ENCODE measurements at places on chromosomes 12 and 14. TPM values are rescaled to one million over a fixed set of nuclear protein-coding genes. Genes with fewer than 3 reads are reported as not detected.

GRCh38 chr14:82251494-82251893, 717.8 kb upstream of the SEL1L start:
- no peak for DNase-seq

GRCh38 chr14:20412411-20412810, 890 bp downstream of the TEP1 start:
- DNase-seq = no peak

- no peak for DNase-seq
These were observed 206.6 kb upstream of the RTL1 start for GRCh38 chr14:101109981-101110728.

DNA sequence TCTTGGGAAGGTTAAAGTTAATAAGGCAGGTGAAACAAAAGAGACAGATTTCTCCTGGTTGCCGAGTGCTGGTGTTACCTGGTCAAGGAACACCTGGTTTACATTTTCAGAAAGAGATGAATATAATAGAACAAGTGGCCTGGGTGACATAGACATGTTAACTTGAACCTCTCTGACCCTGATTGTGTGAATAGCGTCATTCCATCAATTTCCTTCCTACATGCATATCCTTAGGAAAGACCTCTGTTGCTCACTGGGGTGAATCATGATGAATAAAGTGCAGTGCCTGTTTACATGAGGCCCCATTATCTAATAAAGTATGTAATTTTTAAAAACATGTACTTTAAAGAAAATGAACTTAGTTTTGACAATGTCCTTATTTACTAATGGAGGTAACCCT, 1822.9 kb upstream of the FLRT2 start:
- DNase-seq = no peak

DNA sequence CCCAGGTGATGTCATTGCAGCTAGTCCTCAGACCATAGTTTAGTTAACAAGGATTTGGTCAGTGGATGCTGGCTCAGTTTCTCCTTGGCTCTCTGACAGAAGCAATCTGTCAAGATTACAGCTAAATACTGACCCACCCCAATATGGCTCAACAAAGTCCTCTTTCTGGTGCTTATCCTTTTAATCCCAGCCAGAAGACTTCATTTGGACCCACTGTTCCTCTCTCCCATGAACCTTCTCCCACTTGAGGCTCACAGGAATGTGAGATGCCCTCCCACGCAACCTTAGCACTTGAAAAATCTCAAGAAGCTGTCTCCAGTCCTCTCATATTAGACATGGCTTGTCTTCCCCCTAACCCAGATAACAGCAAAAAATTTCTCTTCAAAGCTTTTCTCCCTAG, 47.7 kb downstream of the C12orf50 start:
- DNase-seq = no peak

DNA sequence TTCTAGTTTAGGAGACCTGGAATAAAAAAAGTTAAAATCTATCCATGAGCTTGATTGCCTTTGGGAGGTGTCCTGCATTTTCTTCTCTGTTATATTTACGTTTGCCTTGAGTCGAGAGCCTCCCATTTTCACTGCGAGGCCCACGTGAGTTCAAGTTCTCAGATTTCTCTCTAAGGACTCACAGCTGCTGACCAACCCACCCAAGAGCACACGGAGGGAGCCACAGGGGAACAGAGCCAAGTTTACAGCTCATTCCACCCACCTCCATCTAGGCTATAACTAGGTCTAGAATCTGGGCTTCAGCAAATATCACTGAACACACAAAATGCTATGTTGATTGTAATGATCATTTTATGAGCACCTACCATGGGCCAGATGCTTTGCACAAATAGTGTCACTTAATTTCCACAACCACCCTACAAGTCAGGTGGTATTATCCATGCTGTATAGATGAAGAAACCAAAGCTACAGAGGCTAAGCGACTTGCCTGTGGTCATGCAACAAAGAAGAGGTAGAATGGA, 16.7 kb downstream of the ALDH1L2 start:
- no peak for DNase-seq

DNA sequence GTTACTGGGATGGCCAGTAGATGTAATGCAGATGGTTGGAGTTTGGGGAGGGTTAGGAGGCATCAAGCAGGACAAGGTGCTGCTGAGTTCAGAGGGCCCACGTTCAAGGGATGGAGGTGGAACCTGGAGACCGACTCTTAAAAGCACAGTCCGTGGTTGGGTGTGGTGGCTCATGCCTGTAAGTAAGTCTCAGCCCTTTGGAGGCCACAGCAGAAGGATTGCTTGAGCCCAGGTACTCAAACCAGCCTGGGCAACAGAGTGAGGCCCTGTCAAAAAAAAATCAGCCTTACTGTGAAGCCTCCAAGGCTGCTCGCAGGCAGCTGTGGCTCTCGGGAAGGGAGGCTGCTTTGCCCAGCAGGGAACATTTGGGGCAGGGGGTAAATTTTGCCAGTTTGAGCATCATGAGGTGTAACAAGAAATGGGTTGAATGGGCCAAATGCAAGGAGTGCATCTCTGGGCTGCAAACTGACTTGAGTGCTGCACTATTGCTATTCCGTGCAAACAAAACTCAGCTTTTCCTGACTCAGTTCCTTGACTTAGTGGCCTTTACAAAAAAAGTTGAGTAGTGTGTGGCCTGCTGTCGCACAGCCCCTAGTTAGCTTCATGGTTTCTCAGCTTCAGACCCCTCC, 55.0 kb downstream of the ANAPC7 start:
- DNase-seq = no peak

The GRIP1 gene
- total RNA-seq = 1.7 TPM

Data from CD8-positive, alpha-beta T cell (primary cell).